Camera-type eye (tissue), 1 donor: ENCODE measurements at places on chromosomes 7 and 10. TPM values are rescaled to one million over a fixed set of nuclear protein-coding genes. Genes with fewer than 3 reads are reported as not detected.

Gene MUC3A
- not detected for total RNA-seq

Gene IFIT3
- 11.8 TPM for total RNA-seq

Gene MYPN
- 7.0 TPM for total RNA-seq

Gene LHFPL3
- 13.6 TPM for total RNA-seq

Gene KRIT1
- total RNA-seq: 137 TPM

Gene SEMA3E
- total RNA-seq: 9.2 TPM

Gene FAM180A
- total RNA-seq: 3.6 TPM
